Brain (organoid and tissue), 16 donors: ENCODE measurements at places on chromosomes 13 and 19.
A peak's percentile ranks its signal among the peaks of the same experiment; 100 is the strongest.

- no peak for DNase-seq
Measured at GRCh38 chr13:31124204-31124603, 37.5 kb downstream of the HSPH1 start.

- DNase-seq: no peak
Measured at GRCh38 chr13:112867301-112867711, 101.7 kb upstream of the MCF2L start.

- DNase-seq: no peak
Measured at GRCh38 chr13:20451397-20451796, 74.3 kb downstream of the CRYL1 start.

- DNase-seq: peak; percentile 95
Measured at GRCh38 chr13:100514788-100515409, 73.7 kb downstream of the GGACT start.

GRCh38 chr19:55691561-55692481 lies 16.8 kb downstream of the EPN1 start:
- no peak for DNase-seq

GRCh38 chr13:48775804-48776203 lies 122.1 kb downstream of the CYSLTR2 start:
- DNase-seq: no peak

- DNase-seq: no peak
Measured at GRCh38 chr19:686589-687297, 8.5 kb downstream of the PRSS57 start.

- DNase-seq: peak; percentile 64
Measured at GRCh38 chr19:8149261-8150094, at the start of gene FBN3. Gene FBN3 (minus strand): TSS chr19:8149592. CDS start chr19:8147480, 2,112 bp downstream.

DNA sequence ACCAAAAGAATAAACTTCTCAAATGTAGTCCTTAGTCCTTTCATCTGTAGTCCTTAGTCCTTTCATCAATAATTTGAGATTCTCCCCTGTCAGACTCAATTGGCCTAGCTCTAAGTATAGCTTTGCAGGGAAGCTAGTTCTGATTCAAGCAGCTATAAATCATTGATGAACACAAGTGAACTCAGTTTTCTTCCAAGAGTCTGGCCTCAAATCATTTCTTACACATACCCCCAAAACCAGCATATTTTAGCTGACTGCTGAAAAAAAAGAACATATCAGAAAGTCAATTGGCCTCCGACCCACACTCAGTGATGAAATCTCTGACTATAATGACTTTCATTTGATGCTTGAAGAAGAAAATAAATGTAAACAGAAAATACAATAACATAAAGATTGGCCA lies 64.9 kb downstream of the TNFSF11 start:
- DNase-seq: no peak

GRCh38 chr13:74825152-74825937 lies 656.6 kb downstream of the TBC1D4 start:
- DNase-seq: no peak

DNA sequence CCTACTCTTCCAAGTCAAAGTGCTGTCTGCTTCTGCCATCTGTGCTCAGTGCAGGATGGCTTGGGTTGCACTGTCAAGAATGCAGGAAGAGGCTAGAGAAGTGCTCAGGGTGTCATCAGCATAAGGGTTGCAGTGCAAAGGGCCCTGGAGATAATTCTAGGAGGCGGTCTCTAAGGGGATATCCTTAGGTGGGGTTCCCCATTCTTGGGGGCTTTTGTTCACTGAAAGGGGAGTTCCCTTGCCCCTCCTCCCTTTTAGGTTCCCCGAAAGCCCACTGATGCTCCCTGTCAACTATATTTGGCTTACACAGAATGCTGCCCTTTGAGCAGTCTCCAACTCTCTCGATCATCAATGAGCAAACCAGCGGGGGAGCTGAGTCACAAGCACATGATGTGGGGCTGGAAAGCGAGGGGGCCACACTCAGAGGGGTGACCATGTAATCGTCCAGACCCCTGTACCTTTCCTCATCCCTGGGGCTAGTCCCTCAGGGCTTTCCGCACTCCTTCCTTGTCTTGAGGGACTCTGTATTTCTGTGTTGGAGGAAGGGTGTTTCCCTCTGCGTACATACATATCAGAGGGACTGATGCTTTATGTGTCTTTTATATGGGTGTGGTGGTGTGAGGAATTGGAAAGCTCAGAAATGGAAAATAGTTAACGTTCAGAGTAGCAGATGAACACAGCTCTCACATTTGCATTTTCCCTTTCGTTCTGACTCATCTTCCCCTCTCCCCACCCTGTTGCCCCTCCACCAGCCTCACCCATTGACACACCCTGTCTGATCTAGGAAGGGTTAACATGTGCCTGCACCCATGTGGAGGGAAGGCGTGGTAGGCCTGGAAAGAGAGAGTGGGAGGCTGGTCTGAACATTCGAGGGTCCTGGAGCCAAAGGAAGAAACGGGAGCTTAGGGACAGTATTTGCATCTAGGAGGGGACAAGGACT lies 6.7 kb downstream of the ZBTB32 start:
- DNase-seq: peak; percentile 11

GRCh38 chr19:28949027-28949426 lies 263.9 kb downstream of the UQCRFS1 start:
- DNase-seq: no peak

DNA sequence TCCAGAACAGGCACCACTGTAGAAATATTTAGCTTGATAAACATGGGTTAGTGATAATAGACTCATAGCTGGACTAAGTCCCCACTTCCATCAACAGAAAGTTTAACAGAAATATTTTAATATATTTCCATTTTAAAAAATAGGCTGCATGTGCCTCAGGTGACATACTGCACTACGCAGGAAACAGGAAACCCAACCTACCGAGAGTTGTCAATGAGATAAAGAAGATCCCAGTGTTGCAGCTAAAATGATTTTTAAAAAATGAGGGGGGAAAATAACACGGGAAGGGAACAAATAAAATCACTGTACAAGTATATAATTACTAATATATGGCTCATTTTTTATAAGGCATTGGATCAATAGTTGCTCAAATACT lies 154.8 kb downstream of the TBC1D4 start:
- DNase-seq: no peak

- DNase-seq: no peak
Measured at GRCh38 chr13:102658660-102659059, 36.2 kb downstream of the METTL21C start.

DNA sequence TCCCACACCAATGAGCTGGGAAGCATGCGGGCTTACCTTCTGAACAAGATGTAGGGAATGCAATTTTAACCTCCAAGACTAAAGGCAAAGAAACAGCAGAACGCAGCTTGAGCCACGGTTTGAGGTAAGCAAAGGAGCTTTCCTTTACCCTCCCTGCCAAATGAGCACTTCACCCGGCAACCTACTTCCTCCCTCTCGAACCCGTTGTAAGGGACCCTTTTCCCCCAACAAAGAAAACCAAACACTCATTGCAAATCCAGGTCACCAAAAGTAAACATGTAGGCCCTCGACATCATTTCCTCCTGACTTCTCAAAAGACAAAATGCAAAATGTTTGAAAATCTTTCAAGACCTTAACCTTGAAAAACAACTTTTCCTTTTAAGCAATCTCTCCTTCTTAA lies 65.3 kb downstream of the ABCC4 start:
- no peak for DNase-seq

GRCh38 chr13:51488212-51488611 lies 35.4 kb upstream of the INTS6 start:
- DNase-seq: no peak
